ENCODE measurements at places on chromosomes 5 and 9.
A peak's percentile ranks its signal among the peaks of the same experiment; 100 is the strongest.

DNA sequence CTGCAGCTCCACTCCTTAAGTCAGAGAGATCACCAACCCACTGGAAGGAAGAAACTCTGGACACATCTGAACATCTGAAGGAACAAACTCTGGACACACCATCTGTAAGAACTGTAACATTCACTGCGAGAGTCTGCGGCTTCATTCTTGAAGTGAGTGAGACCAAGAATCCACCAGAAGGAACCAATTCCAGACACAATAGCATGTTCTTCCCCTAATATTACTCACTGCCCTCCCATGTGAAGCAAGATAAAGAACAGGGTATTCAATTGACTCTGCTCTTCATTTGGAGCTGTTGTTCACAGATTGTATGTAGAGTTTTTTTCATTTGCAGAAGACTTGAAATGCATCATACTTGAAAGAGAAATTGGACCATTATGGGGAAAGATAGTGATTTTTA, 10.8 kb downstream of the SAXO1 start:
- no peak for DNase-seq

GRCh38 chr9:96249746-96250145, 52.2 kb downstream of the HSD17B3 start:
- no peak for DNase-seq

DNA sequence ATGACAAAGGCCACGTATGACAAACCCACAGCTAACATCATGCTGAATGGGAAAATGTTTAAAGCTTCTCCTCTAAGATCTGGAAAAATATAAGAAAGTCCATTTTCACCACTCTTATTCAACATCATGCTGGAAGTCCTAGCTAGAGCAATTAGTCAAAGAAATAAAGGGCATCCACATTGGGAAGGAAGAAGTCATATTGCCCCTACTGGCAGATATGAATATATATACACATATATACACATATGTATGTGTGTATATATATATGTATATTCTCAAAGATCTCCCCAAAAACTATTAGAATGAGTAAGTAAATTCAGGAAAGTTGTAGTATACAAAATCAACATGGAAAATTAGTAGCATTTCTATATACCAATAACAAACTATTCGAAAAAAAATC, 17.1 kb downstream of the APBA1 start:
- no peak for DNase-seq

- DNase-seq = no peak
These were observed 32.4 kb downstream of the PCDHGC5 start for GRCh38 chr5:141521244-141521781.

DNA sequence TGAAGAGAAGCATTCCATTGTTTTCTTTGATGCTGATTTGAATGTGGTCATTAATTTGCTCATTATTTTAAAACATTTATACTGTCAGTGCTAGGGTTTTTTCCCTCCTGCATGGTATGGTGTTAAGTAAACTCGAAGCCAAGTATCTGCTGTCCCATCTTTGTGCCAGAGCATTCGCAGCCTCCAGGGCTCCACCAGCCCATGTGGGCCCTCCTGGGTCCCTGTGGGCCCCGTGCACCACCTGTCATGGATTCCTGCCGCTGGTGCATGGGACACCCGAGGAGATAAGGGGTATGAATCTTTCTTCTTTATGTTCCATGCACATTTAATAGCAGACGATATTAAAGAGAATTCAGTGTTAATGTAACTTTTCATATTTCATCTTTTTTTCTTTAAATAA, 95.1 kb downstream of the TRIO start:
- DNase-seq = no peak

DNA sequence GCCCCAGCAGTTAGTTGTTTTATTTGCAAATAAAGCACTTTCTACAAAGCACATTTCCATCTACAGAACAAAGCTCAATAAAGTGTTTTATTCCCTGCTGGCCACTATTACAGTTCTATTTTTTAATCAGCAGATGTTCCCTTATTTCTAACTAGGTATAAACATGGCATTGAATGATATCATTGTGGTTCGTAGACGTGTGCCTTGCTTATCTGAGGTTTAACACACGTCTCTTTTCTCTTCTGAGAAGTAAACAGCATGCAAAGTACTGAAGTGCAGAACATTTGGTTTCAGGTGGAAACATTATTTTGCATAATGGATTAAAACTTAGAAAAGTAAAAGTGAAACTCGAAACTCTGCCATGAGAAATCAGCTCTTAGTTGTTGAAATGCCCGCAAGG, 1989.3 kb upstream of the WWC1 start:
- DNase-seq = no peak

- DNase-seq = no peak
These were observed 9.1 kb upstream of the CDC42SE2 start for GRCh38 chr5:131254741-131255140.

- no peak for DNase-seq
These were observed 82.2 kb upstream of the TLE1 start for GRCh38 chr9:81771571-81771970.

- peak; percentile 45 for DNase-seq
These were observed 543 bp upstream of the ANKRD33B start for GRCh38 chr5:10563110-10563944.

DNA sequence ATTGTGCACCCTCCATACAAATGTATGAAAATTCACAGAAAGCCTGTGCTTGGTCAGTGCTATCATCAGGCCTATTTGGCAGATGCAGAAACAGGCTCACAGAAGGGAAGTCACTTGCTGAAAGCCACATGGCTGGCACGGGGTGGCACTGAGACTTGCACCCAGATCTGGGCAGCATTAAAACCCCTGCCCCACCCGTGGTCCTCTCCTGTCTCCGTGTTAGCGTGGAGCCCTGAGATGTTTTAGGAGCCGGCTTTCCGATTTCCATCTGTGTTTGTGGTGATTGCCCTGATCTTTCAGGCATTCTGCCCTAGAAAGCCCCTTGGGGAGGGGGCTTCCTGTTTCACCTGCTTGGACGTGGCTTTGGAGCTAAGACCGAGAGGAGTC, 102.2 kb upstream of the IER5L start:
- no peak for DNase-seq

GRCh38 chr9:121700165-121700831, 48.9 kb downstream of the DAB2IP start:
- no peak for DNase-seq

- no peak for DNase-seq
These were observed 129.8 kb downstream of the MARCHF11 start for GRCh38 chr5:16049761-16050160.

DNA sequence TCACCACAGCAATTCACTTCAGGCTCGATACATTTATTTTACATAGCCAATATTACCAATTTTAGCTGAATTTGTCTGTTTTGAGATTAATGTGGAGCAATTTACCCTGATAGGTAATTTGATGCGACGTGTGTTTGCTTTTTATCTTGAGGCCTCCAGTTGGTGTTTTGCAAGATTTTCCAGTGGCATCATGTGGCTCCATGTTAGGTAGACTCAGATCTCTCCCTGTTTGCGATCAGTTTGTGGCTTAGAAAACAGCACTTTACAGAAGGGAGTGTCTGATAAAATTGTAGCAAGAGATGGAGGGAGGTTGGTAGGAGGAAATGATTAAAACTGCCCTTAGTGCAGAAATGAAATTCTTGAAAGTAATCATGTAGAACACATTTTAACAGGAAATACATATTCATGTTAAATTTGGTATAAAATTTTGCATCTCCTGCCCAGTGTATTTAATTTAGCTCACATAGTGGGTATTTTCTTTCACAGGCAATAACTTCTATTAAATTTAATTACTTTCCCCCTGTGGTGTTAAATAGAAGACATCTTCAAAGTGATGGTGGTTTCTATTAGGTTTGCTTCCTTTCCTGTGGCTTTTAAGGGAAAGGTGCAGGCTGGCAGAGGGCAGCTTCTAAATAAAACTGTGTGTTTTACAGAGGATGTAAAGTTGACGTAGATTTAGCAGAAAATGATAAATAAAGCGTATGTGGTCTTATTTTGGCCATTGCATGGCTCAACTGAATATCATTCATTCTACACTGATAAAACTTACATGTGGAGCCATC, 135.8 kb downstream of the KDM4C start:
- DNase-seq = no peak
